Neuronal stem cell (in vitro differentiated cells): ENCODE measurements at places on chromosomes 12 and 14.

DNA sequence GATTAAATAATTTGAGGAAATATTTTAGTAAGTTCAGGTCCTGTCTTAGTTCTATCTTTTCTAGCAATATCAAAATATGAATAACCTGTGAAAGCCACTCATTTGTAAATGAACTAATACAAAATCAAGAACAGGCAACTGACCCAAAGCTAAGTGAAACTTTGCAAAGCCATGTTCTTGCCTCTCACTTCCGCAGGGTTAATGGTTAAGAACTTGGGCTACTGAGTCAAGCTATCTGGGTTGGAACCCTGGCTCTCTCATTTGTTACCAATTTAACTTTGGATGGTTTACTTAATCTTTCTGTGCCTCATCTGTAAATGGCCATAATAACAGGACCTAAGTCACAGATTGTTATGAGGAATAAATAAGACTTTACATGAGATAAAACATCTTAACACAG, 2.8 kb downstream of the KIF21A start:
- DNase-seq: no peak

DNA sequence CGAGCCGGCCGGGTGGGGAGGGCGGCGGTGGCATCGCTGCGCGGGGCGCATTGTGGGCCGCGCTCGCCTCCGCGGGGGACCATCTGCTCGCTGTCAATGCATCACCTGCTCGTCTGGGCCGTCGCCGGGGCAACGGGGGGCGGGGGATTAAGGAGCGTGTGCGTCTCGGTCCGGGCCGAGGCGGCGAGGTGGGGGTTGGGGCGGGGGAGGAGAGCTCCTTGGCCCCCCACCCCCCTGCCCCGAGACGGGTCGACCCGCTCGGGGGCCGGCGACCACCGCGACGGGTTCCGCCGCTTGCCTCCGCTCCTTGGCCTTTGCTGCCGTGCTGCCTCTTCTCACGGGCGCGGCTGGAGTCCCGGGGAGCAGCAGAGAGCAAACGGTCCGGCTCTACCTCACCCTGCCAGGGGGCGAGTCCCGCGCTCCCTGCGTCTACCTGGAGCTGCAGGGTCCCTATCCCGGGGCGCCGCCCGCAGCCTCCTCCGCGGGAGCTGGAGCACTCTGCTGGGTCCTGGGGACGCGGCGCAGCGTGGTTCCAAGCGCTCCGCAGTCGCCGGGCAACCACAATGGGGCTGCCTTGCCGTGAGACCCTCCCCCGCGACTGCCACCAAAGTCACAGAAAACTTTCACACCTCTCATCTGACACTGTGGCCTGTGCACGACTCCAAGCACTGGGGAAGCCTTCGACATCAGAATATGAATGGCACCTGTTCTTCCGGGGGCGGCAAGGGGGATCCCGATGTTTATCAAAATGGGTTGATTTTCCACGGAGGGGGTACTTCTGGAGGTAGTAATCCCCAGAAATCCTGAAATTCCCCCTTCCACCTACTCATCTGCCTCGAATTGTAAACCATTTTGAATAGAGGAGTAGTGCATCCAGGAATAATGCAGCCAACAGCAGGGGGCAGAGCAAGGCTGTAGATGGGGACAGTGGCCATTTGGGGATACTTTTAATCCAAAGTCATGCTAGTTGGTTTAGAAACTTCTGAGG, at the start of gene C12orf42:
C12orf42 (minus strand) TSS at position 500 of the 988 bp plus-strand sequence. CDS start 17,542 bp downstream, outside the sequence.
- DNase-seq: peak; percentile 82

DNA sequence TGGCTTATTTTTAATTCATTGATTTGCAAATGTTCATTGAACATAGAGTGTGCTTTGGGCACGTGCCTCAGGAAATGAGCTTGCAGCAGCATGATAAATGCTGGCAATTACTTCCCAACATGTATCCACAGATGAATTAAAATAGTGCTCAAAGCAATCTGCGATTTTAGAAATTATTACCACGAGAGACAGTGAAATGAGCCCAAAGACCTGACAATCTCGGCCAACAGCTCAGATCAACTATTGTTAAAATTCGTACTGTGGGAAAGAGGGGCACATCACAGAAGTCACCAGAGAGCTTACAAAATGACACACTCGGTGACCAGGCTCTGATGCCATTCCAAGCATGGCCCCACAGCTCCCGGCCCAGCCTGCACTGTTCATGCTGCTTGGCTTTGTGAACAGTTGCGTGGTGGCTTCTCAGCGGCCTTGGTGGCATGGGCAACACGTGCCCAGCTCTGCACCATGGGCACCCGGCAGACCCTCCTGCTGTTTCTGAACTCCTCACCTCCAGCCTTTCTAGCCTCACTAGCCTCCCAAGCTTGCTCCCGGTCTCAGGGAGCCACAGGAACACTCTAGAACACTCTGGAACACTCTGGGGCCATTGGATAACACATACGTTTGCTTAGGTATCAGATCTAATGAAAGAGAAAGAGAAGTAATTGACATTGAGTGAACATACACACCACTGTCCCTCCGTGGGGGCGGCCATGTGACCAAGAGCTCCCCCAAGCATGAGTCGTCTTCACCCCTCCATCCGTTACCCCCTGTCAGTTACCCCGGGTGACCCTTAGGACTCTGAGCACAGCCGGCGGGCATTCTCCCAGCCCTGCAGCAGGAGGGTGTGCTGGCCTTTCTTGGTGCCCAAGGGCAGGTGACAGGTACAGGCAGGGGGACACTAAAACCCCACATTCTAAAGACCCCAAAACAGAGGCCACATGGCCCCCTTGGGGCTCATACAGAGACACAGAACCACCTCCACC, 28.0 kb downstream of the RIMBP2 start:
- no peak for DNase-seq

DNA sequence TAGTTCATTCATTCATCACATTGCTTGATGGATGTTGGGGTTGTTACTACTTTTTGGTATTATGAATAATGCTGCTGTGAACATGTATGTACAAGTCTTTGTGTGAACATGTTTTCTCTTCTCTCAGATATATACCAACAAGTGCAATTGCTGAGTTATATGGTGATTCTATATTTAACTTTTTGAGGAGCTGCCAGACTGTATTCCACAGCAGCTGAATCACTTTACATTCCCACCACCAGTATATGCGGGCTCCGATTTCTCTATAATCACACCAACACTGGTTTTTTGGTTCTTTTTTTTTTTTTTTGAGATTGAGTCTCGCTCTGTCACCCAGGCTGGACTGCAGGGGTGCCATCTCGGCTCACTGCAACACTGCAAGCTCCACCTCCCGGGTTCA, 22.2 kb upstream of the PLEKHG6 start:
- no peak for DNase-seq

GRCh38 chr12:47773062-47773857, at the start of gene SLC48A1:
SLC48A1 (plus strand) TSS chr12:47773238; CDS start chr12:47773305, 67 bp downstream.
- DNase-seq: peak; percentile 68

- no peak for DNase-seq
Measured at GRCh38 chr12:115966376-115966775, 311.1 kb downstream of the MED13L start.

DNA sequence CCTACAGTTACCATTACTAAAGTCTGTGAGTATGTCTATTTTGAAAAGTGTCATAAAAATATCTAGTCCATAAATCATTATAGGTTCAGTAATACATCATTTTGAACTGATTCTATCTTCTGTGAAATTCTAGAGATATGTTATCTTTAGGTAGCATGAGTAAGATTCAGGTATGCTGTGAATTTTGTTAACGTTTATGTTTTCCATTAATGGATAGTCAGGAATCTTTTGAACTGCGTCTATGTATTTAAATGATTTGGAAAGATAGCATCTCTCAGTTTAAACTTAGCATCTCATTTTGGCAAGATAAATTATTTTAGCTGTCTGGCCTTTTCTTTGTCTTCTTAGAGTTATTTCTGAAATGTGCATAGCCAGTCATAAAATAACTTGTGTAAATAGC, 8.3 kb downstream of the ALG10B start:
- no peak for DNase-seq

GRCh38 chr12:83388551-83388950, 701.8 kb downstream of the TMTC2 start:
- no peak for DNase-seq

DNA sequence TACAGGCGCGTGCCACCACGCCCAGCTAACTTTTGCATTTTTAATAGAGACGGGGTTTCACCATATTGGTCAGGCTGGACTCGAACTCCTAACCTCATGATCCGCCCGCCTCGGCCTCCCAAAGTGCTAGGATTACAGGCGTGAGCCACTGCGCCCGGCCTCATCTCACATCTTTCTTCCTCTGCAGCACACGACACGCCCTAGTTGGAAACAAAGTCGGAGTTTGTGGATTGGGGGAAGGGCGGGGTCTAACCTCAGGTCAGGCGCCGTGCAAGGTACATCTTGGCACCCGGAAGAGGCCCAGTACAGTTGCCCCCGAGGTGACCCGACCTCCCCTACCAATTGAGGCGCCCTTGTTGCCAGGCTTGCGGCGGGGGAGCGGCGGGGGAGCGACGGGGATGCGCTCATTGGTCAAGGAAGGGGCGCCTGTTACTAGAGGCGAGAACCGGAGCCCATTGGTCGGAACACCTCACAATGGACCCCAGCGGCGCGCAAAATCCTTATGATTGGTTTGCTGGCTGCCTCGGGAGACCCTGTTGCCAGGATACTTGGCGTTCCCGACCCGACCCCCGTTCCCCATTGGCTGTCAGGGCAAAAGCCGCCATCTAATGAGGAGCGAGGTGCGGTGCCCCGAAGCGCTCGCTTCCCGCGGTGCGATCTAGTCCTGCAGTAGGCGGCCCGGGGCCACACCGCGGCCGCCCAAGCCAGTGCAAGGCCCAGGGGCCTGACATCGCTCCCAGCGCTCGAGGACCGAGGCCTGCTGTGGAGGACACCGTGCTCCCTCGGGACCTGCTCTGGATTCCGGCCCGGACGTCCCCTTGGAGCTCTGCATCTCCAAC, at the start of gene REC8:
REC8 (plus strand) TSS at position 659 of the 839 bp plus-strand sequence. CDS start 473 bp downstream, outside the sequence.
- peak; percentile 94 for DNase-seq

GRCh38 chr12:109134186-109134917, 18.0 kb downstream of the ACACB start:
- no peak for DNase-seq

DNA sequence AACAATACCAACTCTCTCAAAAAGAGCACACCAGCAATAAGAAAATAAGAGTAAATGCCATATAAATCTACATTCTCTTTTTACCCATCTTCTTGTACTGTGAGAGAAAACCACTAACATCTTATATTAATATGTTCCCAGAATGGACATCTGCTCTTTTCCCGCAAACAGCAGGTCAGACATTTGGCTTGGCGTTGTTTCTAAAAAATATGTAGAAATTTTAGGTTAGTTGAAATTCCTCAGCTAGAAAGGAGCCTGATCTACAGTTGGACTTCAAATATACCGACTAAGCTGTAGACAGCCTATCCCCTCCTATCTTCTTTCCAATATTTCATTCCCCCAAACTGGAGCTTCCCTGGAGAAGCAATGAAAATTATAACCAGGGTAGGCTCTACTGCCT, 88.7 kb downstream of the PPP2R5E start:
- DNase-seq: no peak

DNA sequence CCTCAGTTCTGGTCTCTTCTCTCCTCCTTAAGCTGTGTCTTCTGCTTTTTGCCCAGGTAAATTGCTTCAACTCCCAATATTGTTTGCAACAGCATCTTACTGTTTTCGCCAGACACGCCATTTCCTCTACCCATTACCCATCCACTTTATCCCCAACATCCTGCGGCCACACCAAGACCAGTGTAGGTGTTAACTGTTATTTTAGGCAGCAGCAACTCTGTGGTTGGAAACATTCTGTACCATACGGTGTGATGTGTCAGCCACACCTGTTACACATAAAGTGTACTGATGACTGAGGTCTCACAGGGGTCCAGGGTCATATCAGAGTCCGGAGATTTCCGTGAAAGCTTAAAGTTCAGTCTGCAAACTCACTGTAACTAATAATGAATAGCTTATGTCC, 21.8 kb upstream of the KLRD1 start:
- DNase-seq: no peak

DNA sequence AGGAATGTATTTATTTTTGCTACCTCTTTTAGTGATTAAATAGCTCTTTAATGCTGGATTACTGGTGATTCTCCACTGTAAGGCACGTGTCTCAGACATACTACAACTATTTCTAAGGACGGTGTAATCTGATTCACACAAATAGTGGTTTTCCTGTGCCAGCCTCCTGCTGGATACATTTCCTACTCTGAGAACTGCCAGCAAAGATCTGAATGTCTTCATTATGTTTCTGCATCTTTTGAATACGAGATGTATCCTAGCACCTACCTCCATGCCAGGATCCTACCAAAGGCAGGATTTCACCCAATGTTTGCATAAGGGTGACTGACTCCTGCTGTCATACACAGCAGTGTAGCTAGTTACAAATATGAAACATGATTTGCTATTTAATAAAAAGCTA, 120.6 kb downstream of the PRICKLE1 start:
- no peak for DNase-seq

GRCh38 chr12:47903927-47904712, 674 bp downstream of the VDR start:
- no peak for DNase-seq

DNA sequence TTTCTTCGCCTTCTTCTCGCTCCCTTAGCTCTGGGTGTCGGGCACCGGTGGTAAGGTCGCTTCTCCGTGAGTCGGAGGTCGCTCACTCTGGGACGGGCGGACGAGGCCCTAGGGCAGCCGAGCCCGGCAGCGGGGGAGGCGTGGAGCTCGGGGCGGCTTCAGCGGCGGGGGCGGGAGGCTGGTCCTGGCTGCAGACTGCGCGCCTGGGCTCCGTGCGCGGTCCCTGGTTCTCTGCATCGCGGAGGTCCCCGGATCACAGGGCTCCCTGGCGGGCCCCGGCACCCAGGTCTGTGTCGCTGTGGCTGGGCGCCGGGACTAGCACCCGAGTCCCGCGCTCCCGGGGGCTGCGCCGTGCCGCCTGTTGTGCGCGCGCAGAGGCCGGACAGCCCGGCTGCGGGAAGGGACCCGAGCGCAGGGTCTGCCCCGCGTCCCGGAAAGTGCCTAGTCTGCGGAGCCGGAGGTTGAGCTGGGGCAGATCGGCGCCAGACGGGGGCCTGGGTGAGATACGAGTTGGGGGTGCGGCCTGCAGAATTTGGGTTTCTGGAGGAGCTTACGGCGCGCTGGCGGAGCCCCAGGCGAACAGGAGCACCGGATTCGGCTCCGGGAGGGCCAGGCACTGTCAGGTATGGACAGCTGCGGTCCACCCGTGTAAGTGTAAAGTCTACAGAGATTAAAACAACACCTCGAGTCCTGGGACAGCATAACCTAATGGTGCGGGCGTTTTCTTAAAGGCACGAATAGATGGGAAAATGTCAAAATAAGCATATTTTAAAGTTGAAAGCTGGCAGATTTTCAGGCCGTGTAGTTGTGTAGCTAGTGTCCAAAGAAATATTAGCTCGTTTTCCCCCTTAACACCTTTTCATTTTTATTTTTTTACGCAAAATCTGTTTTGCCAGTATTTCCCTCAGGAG, 713 bp downstream of the FRMD6 start:
- DNase-seq: no peak

DNA sequence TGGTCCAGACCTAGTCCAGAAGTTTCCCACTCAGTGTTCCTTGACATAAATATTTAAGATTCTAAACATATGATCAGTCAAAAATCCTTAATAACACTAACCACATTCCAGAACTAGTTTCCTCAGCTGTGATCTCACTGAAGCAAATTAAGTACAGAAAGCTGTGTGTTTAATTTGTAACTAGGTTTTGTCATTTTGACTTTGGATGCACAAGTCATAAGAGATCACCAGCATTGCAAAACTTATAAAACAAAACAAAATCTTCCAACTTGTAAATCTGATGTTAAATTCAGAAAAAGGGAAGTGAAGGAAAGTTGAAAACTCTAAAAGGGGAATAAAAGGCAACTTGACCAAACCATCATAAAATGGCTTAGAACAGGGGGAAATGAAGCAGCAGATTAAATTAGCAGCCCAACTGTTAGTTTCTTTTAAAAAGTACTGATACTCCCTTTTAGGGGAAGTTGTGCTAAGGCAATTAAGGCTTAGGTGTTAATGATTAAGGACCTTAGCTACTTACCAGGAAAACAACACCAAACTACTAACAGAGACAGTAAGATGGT, 56.6 kb downstream of the SH2B3 start:
- no peak for DNase-seq
